ENCODE measurements at places on chromosomes 13 and 19. TPM values are rescaled to one million over a fixed set of nuclear protein-coding genes. Genes with fewer than 3 reads are reported as not detected.

Gene APOC4
- total RNA-seq = not detected

Gene PHLDB3
- 9.1 TPM for total RNA-seq

Gene NKPD1
- total RNA-seq = 0.13 TPM

Gene MCEMP1
- total RNA-seq = 0.48 TPM

Gene ITGBL1
- 0.16 TPM for total RNA-seq

Gene SBNO2
- total RNA-seq = 38.5 TPM

Gene ELAVL3
- total RNA-seq = not detected

Gene KIR3DL2
- not detected for total RNA-seq

Gene RNASEH2A
- 43.8 TPM for total RNA-seq

Gene GIPR
- total RNA-seq = 25.6 TPM

Gene NFKBIB
- 54.6 TPM for total RNA-seq

Gene ZNF829
- 0.32 TPM for total RNA-seq

Gene PDX1
- not detected for total RNA-seq

Gene BRCA2
- total RNA-seq = 24.1 TPM

Gene OR1M1
- total RNA-seq = not detected

DNA sequence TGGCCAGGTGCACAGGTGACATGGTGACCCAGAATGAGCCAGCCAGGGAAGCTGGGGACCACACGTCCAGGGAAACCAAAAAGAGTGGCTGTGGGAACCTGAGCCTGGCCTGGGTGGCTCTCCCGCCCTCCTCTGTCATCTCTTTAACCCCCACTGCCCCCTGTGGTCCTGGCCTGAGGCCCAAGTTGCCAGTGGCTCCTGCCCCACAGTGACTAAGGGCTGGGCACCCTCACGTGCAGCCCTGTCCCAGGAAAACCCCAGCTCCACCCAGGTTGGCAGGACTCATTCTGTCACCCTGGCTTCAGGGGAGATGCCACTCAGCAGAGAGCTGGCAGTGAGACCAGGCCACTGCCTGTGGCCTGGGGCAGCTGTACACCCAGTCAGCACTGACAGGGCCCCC is 30.6 kb upstream of the ISYNA1 start:
- no peak for DNase-seq

- DNase-seq = no peak
Observed at GRCh38 chr13:43111559-43112400, 88.4 kb downstream of the DNAJC15 start.

- peak; percentile 71 for DNase-seq
Observed at GRCh38 chr13:103130681-103131210, 64.5 kb upstream of the SLC10A2 start.

GRCh38 chr13:100409132-100409531 is 179.5 kb downstream of the GGACT start:
- DNase-seq = no peak

DNA sequence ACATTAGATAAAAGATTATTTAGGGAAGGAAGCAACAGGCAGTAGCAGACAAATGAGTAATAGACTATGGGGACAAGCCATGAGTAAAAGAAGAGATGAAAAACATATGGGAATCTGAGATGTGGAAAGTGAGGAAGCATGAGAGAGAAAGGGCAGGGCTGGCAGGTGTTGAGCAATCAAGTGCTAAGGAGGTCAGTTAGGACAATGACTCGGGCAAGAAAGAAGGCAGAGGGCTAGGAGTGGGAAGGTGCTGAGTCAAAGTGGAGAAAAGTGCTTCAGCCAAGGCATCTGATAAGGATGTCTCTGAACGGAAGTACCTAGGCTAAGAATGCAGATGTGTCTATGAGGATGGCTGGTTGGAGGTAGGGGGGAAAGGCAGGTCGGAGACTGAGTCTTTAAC is 291.9 kb upstream of the HTR2A start:
- DNase-seq = no peak

- DNase-seq = no peak
Observed at GRCh38 chr19:41940731-41941409, 12.6 kb upstream of the ERFL start.

GRCh38 chr13:40637643-40638042 is 28.8 kb downstream of the FOXO1 start:
- DNase-seq = no peak

- no peak for DNase-seq
Observed at GRCh38 chr13:42392180-42392579, 120.2 kb downstream of the AKAP11 start.

DNA sequence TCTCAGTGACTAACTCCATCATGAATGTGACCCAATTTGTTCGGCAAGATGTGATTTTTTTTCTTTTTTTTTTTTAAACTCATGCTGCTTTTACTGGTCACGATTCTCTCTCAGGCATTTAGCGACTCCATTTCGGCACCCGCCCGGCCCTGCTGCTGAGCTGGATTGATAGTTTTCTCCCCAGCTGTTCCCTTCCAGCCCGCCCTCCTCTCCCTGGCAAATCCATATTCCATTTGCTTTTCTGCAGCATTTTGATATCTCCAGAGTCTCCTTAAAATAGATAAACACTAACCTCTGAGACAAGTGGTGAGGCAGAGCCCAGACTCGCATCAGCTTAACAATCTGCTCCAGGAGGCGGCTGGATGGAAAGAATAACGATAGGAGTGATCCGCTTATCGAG is 55.5 kb upstream of the KATNAL1 start:
- no peak for DNase-seq

GRCh38 chr13:23621316-23621645 is 51.1 kb downstream of the TNFRSF19 start:
- DNase-seq = no peak

GRCh38 chr19:39402346-39403300 is 4.0 kb upstream of the ZFP36 start:
- peak; percentile 78 for DNase-seq

GRCh38 chr13:35354285-35354684 is 122.2 kb downstream of the MAB21L1 start:
- no peak for DNase-seq

- no peak for DNase-seq
Observed at GRCh38 chr19:30881930-30882329, 467.3 kb downstream of the TSHZ3 start.

DNA sequence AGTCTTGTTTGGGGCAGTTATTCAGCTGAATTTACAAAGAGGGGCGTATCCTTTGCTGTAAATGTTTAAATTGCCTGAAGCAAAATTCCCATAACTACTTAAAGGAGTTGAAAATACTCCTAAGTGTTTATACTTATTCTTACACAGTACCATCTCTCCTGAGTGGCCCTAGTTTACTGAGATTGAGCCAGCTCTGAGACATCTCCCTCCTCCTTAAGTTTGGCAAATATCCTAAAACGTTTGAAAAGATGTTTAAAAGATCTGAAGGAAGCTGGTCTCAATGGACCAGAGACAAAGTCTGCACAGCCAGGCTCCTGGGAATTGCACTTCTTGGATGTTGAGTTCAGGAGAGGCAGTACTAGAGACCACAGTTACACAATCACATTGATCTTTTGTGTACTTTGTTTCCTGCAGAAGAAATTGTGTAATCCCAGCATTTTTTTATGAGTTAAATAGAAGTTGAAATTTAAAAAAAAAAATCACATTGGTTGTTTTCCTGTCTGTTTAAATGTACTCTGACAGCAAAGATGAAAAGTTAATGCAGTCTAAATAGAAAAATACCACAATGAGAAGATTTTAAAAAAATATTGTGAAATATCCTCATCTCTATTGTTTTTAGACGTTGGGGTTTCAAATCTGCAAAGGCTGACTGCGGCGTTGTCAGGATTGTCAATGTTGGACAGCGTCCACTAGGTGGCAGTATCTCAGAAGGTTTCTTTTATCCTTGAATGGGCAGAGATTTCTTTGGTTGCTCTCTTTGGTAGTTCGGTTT is 20.7 kb downstream of the TNFSF11 start:
- DNase-seq = peak; percentile 46

DNA sequence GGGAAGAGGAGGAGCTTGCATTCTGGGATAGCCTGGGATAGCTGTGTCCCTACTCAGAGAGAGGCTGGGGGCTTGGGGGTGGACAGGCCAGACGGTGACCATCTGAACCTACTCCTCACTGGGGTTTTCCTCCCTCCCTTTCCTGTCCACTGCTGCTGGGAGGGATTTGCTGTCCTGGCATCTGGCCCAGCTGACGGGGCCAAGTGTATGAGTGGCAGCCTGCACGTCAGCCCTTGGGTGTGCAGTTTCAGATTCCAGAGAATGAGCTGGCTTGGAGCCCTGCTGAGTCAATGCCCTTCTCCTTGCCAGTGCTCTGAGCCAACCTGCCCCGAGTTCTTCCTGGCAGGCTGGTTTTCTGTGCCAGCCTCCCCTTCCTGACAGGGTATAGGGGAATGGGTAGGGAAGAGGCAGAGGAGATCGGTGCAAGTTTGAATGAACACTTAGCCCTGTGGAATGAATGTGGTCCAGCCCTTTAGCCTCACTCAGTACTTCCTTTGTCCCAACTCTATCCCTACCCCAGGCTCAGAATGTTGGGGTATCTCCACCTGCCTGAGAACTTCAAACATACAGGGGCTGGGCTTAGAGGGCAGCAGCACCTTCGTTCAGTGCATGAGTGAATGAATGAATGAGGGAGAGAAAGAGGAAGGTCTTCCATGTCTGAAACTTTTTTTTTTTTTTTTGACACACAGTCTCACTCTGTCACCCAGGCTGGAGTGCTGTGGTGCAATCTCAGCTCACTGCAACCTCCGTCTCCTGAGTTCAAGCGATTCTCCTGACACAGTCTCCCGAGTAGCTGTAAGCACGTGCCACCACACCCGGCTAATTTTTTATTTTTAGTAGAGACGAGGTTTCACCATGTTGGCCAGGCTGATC is 1.8 kb upstream of the ANGPTL4 start:
- DNase-seq = no peak

- no peak for DNase-seq
Observed at GRCh38 chr13:52600666-52601065, 41.6 kb upstream of the HNRNPA1L2 start.

DNA sequence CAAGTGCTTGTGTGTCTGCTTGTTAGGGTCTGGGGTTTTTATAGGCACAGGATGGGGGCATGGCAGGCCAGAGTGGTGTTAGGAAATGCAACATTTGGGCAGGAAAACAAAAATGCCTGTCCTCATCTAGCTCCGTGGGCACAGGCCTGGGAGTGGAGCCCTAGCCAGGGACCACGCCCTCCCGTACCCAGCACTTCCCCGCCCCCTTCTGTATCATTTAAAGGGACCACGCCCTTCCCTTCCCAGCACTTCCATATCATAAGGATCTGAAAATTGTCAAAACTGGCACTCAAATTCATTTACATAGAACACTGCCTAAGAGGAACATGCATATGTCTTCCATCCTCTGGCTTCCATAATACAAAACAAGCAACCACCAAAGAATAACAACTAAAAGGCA is 185.8 kb downstream of the B3GLCT start:
- no peak for DNase-seq

- DNase-seq = no peak
Observed at GRCh38 chr13:51844862-51845573, at the start of gene TMEM272. TMEM272 (minus strand) TSS chr13:51845177; CDS start chr13:51838530, 6,647 bp downstream.

DNA sequence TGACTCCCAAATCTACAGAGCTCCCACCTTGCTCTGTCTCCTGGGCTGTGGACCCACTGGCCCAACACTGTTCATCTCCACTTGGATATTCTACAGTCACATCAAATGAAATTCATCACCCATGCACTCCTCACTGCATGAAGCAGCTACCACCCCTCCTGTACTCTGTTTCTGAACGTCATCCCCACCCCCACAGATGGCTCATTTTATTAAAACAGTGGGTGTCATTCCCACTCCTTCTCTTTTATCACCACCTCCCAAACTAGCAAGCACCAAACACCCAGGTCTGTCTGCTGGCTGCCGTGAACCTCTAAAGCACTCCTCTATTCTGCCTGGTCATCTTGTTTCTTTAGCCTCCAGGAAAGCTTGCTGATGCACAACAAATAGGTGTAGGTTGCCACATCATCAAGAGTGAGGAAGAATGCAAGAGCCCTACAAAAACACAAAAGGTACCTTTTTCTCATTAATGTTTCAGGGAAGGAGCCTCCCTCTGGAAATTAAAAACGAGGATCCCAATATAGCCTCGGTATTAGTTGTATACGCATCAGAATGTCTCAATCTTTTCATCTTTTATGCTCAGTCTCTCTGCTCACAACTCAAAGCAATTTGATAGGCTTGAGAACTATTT is 91.8 kb downstream of the MIPEP start:
- DNase-seq = no peak

GRCh38 chr13:30125422-30126073 is 181.8 kb downstream of the KATNAL1 start:
- no peak for DNase-seq

- no peak for DNase-seq
Observed at GRCh38 chr13:97492257-97492656, 58.3 kb downstream of the RAP2A start.

- DNase-seq = no peak
Observed at GRCh38 chr13:46738055-46738454, 58.9 kb downstream of the ESD start.

DNA sequence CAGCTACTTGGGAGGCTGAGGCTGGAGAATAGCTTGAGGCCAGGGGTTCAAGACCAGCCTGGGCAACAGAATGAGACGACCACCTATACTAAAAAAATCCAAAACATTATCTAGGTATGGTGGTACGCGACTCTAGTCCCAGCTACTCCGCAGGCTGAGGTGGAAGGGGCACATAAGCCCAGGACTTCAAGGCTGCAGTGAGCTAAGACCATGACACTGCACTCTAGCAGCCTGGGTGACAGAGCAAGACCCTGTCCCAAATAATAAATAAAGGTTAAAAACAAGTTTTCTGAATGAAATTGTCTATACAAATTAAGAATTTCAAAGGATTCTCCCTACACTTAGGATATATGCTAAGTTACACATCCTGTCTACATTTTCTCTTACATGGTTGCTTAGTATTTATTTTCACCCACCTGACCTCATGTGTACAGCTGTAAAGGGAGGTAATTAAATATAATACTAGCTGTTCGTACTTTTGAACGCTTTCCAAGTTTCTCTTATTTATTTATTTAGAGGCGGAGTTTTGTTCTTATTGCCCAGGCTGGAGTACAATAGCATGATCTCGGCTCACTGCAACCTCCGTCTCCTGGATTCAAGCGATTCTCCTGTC is 1.6 kb downstream of the SLC25A30 start:
- no peak for DNase-seq

GRCh38 chr19:10079031-10079453 is 7.1 kb upstream of the SHFL start:
- no peak for DNase-seq

DNA sequence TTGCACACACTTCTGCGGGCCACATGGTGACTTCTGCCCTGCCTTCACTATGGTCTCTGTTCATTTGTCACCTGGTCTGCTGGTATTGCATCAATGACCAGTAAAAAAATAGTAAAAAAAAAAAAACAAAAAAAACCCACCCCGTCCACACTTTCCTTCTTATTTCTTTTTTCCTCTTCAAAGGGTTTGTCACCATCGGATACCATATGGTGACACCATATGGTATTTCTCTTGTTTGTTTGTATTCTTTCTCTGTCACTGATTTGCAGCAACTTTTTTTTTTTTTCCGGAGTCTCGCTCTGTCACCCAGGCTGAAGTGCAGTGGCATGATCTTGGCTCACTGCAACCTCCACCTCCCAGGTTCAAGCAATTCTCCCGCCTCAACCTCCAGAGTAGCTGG is 26.2 kb upstream of the OR7C2 start:
- DNase-seq = no peak
